ENCODE measurements at places on chromosomes 6 and 20. TPM values are rescaled to one million over a fixed set of nuclear protein-coding genes. Genes with fewer than 3 reads are reported as not detected.

DNA sequence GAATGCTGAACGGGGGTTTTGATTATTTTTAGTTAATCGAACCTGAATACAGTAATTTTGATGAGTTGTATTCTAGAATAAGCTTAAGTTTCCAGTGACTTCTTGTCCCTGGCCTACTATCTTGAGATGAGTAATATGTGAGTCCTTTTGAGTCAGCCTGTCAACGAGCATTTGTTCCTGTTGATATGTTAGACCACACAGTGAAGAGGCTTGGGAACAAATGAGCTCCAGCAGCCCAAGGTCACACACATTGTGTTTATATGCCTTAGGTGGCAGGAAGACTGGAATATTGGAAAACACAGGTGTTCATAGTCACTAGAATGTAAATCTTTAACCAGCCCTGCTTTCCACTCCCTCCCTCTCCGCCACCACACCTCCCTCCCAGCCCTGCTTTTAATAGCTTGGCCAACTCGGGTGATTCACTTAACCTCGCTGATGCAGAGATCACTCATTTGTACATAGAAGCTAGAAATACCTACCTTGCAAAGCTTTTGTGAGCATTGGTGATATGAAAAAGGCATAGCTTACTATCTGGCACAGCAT is 9.1 kb downstream of the SMPDL3A start:
- DNase-seq = peak; percentile 26

GRCh38 chr6:81820980-81821379 is 68.5 kb upstream of the TENT5A start:
- DNase-seq = no peak

- no peak for DNase-seq
These were observed 209.9 kb downstream of the LY86 start for GRCh38 chr6:6798448-6798860.

The FOXQ1 gene
- 10.9 TPM for polyA plus RNA-seq

The CALHM4 gene
- 1.4 TPM for polyA plus RNA-seq

GRCh38 chr6:73637404-73637803 is 16.4 kb downstream of the SLC17A5 start:
- no peak for DNase-seq

The SLC22A23 gene
- polyA plus RNA-seq = 12.8 TPM

- DNase-seq = no peak
These were observed 1.0 kb upstream of the DUSP22 start for GRCh38 chr6:291204-291696.

DNA sequence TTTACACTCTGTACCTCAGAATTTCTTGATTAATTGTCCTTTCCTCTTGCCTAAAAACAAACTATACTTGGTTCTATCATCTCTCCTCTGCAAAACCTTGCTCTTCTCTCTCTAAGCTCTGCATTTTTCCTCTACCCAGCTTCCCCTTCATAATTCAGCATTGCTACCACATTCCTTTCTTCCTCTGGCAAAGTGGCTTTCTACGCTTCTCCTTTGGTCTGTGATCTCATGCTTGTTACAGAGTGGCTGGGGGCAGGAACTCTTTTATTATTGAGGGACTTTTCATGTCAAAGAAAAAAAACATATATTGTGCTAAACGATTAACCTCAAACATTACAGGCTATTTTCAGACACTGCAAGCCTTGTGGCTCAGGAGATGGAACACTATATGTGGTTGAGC is 333.3 kb upstream of the KCNQ5 start:
- DNase-seq = no peak

The MDC1 gene
- 53.0 TPM for polyA plus RNA-seq

DNA sequence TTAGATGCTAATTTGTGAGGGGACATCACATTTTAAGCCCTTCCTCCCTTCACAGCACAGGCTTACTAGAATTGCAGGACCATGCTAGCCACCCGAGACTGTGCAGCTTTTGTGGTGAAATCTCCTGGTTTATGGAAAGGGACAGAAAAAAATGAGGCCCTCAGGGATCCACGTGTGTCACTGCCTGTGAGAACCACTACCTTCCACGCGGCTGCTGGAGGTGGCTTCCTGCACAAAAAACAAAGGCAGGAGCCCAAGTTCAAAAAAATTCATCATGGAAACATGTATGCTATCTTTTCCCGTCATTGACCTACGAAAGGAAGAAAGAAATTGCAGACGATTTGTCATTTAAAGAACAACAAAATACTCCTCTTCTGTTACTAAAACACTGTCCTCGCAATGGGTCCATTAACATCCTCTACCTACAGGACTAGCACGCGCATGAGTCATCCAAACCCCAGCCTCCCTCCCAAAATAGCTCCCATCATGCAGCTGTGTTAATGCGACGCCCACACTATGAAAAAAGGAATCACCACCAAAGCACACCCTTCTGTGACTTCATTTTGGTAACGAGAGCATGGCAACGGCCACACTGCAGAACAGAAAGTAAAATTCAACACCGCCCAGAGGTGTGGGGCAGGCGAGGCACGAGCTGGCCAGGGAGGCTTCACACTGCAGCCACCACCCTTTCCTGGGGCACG is 45.7 kb downstream of the RAMACL start:
- DNase-seq = no peak

- no peak for DNase-seq
These were observed 48.1 kb downstream of the ESF1 start for GRCh38 chr20:13736436-13737191.

Measured in left kidney (tissue), 8 donors.